Activated CD4-positive, alpha-beta T cell treated with anti-CD3 and anti-CD28 coated beads, Interleukin-2, amount 10 ng/mL, durations not matched to agents 24 days and 14 days (primary cell): ENCODE measurements at places on chromosomes 4 and X. TPM values are rescaled to one million over a fixed set of nuclear protein-coding genes. Genes with fewer than 3 reads are reported as not detected.

DNA sequence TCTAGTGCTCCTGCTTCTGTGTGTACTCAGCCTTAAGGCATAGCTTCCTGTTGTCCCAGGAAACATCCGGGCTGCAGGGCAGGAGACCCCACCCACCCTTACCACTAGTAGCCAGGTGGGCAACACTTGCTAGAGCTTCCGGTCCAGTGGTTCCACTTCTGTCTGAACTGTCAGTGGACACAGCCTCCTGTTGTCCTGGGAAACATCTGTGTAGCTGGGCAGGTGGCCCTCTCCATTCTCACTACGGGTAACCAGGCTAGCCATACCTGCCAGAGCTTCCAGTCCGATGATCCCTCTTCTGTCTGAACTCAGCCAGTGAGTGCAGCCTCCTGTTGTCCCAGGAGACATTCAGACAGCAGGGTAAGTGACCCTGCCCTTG lies 372.2 kb downstream of the INPP4B start:
- no peak overlapping the region for H3K4me3 ChIP-seq
- H3K36me3 ChIP-seq: no peaks in the 10 kb centered on the region
- H3K4me1 ChIP-seq: peaks cover 13% of the 10 kb centered on the region
- DNase-seq: no peak
- no peaks in the 10 kb centered on the region for H3K27me3 ChIP-seq

- H3K27me3 ChIP-seq: no peaks in the 10 kb centered on the region
- H3K4me3 ChIP-seq: no peak overlapping the region
- no peaks in the 10 kb centered on the region for H3K4me1 ChIP-seq
- peaks cover 48% of the 10 kb centered on the region for H3K36me3 ChIP-seq
These were observed 67.8 kb downstream of the ZNF674 start for GRCh38 chrX:46477435-46477834.

Gene POLA1
- total RNA-seq: 41.3 and 42.6 TPM in 2 replicates

DNA sequence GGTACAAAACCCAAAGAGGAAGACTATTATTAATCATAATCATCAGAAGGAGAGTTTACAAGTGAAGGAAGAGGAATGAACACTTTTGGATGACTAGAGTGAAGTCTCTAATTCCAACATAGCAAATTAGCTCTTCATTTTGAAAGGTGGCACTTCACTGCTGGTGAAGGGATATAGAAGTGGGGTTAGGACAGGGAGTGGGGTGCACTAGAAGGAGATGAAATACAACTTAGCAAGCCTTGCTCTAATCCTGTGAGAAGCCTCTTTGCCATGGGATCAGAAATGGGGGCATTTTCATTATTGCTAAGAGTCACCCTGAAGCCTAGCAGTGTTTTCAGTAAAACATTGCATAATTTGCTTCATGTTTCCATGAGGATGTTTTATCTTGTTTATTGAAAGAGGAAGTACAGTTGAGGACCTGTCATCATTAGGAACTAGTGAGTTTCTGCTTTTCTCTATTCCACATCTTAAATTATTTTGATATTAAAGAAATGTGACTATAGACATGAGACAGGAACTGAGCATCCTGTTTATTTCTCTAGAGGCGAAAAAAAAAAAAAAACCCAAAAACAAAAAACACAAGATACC lies 9.3 kb upstream of the GRPR start:
- H3K36me3 ChIP-seq: no peaks in the 10 kb centered on the region
- H3K4me1 ChIP-seq: peaks cover 2% of the 10 kb centered on the region
- no peak for DNase-seq
- no peak overlapping the region for H3K4me3 ChIP-seq

Gene MAD2L1
- 69.2 and 75.3 TPM in 2 replicates for total RNA-seq

Gene NXF2B
- not detected in 2 replicates for total RNA-seq

- H3K27me3 ChIP-seq: no peaks in the 10 kb centered on the region
- no peak for DNase-seq
- no peak overlapping the region for H3K27ac ChIP-seq
- H3K4me3 ChIP-seq: no peak overlapping the region
- no peaks in the 10 kb centered on the region for H3K4me1 ChIP-seq
These were observed 31.3 kb downstream of the IL13RA2 start for GRCh38 chrX:114985967-114986592.

Gene FABP2
- total RNA-seq: not detected in 2 replicates

- H3K4me1 ChIP-seq: peaks cover 2% of the 10 kb centered on the region
- DNase-seq: peak; percentile 37
- no peak overlapping the region for H3K4me3 ChIP-seq
- H3K36me3 ChIP-seq: no peaks in the 10 kb centered on the region
These were observed 8.6 kb downstream of the SHOX start for GRCh38 chrX:639151-639550.

GRCh38 chr4:151628001-151628608 lies 132.7 kb downstream of the GATB start:
- H3K27me3 ChIP-seq: peaks cover 39% of the 10 kb centered on the region
- H3K27ac ChIP-seq: no peak overlapping the region
- peaks cover 3% of the 10 kb centered on the region for H3K4me1 ChIP-seq

GRCh38 chrX:73214426-73215094 lies at the start of gene NAP1L2:
NAP1L2 (minus strand) TSS chrX:73214851; CDS start chrX:73214492, 359 bp downstream.
- no peaks in the 10 kb centered on the region for H3K36me3 ChIP-seq
- peaks cover 11% of the 10 kb centered on the region for H3K4me1 ChIP-seq

DNA sequence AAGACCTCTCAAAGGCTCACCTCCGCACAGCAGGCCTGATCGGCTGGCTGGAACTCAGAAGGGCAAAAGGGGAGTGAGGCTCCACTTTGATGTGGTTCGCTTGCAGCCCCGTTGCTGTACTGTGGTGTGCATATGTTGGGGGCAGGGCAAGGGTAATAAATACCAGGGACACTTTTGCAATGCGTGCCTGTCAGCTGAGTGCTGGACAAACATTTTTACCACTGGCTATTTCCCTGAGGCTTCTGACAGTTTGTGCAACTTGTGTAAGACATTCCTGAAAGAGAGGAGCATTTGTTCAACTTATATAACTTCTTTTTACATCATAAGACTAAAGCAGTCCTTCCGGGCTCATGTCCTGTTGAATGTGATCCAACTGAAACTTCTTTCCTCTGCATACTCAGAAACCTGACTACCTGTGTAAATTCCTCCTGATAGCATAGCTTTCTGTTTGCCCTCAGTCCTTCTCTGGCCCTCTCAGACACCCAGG lies 82.3 kb downstream of the SPRY1 start:
- peaks cover 45% of the 10 kb centered on the region for H3K4me1 ChIP-seq
- no peaks in the 10 kb centered on the region for H3K27me3 ChIP-seq
- peak overlapping the region; percentile 65 for H3K27ac ChIP-seq
- H3K36me3 ChIP-seq: no peaks in the 10 kb centered on the region

GRCh38 chrX:23392195-23392594 lies 57.5 kb downstream of the PTCHD1 start:
- no peak for DNase-seq
- no peaks in the 10 kb centered on the region for H3K36me3 ChIP-seq
- H3K4me1 ChIP-seq: no peaks in the 10 kb centered on the region
- H3K27me3 ChIP-seq: no peaks in the 10 kb centered on the region
- H3K27ac ChIP-seq: no peak overlapping the region

DNA sequence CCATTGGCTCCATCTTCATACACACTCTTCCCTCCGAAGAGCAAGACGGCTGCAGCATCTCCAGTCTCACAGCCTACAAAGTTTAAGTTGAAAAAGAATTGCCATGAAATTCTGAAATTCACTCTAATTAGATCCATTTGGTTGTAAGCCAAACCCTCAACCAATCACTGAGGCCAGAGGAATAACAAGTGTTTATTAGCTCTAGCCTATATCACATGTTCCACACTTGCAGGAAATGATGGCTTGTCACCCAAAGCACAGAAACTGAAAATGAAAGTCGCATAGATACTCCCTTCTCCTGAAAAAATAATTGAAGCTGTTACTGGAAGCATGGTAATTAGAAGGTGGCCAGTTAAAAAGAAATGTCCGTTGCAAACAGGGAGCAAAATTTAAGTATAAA lies 1071.8 kb downstream of the CCSER1 start:
- peaks cover 3% of the 10 kb centered on the region for H3K4me1 ChIP-seq
- DNase-seq: no peak
- H3K36me3 ChIP-seq: no peaks in the 10 kb centered on the region

GRCh38 chrX:68196939-68197791 lies 236.1 kb downstream of the OPHN1 start:
- H3K36me3 ChIP-seq: no peaks in the 10 kb centered on the region
- H3K27ac ChIP-seq: no peak overlapping the region
- no peak overlapping the region for H3K4me3 ChIP-seq
- no peaks in the 10 kb centered on the region for H3K4me1 ChIP-seq
- H3K27me3 ChIP-seq: no peaks in the 10 kb centered on the region

- peaks cover 35% of the 10 kb centered on the region for H3K4me1 ChIP-seq
- peak overlapping the region; percentile 83 for H3K27ac ChIP-seq
- peaks cover 32% of the 10 kb centered on the region for H3K27me3 ChIP-seq
- H3K36me3 ChIP-seq: no peaks in the 10 kb centered on the region
- DNase-seq: peak; percentile 73
These were observed 789 bp downstream of the ARHGAP10 start for GRCh38 chr4:147732518-147733235.

Gene DSPP
- not detected in 2 replicates for total RNA-seq

Gene CPEB2
- 12.4 and 15.0 TPM in 2 replicates for total RNA-seq

Gene PLP1
- total RNA-seq: not detected in 2 replicates

DNA sequence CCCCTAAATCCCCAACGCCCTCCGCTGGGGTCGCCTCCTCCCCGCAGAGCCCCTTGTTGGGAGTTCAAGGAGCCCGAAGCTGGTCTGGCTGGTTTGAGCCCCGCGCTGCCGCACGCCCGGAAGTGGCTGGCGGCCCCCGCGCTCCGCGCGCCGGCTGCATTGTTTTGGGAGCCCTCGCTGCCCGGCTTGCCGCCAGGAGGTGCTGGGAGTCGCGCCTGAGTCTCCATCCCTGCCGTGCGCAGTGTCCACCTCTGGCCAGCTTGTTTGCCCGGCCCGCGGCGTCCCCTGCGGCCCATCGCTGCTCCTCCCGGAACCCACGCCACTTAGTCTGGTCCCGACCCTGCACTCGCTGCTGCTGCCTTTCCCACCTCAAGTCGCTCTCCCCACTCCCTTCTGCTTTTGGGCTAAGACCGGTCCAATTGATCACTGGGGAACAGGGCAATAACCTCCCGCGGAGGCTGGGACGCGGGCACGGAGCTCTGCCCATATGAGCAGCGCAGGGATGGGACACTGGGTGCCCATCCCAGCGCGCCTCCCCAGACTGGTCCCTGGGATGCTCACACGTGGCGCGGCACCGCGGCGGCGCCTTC lies 2.2 kb upstream of the SFRP2 start:
- peak overlapping the region; percentile 74 for H3K4me3 ChIP-seq
- no peaks in the 10 kb centered on the region for H3K36me3 ChIP-seq
- H3K27ac ChIP-seq: no peak overlapping the region
- peaks cover 92% of the 10 kb centered on the region for H3K27me3 ChIP-seq

DNA sequence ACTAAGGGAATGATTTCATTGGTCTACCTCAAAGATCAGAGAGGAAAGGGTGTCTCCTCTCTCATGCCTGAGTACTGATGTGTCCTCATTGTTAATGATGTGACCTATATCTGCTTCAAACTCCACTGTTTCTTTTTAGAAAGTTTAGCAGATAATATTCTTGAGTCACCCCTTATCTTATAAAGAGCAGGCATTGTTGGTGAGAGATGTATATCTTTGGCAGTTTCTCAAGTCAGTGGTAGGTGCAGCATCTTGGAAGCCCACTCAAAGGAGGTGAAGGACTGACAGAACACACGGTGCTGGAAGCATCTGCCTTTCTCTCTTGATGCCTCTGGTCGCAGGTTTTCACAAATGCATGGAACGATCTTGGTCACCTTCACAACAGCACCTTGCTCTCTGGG lies 71.2 kb downstream of the ZNF518B start:
- H3K4me1 ChIP-seq: no peaks in the 10 kb centered on the region
- no peak overlapping the region for H3K27ac ChIP-seq
- DNase-seq: no peak

Gene UBE2D3
- 488 TPM in 2 replicates for total RNA-seq

Gene SYTL5
- not detected in 2 replicates for total RNA-seq

Gene FMR1NB
- not detected in 2 replicates for total RNA-seq

GRCh38 chr4:106694232-106694631 lies 325.7 kb upstream of the GIMD1 start:
- H3K27me3 ChIP-seq: no peaks in the 10 kb centered on the region
- peaks cover 2% of the 10 kb centered on the region for H3K4me1 ChIP-seq
- H3K27ac ChIP-seq: no peak overlapping the region
- H3K4me3 ChIP-seq: no peak overlapping the region
- H3K36me3 ChIP-seq: no peaks in the 10 kb centered on the region

Gene GLRA2
- not detected in 2 replicates for total RNA-seq

DNA sequence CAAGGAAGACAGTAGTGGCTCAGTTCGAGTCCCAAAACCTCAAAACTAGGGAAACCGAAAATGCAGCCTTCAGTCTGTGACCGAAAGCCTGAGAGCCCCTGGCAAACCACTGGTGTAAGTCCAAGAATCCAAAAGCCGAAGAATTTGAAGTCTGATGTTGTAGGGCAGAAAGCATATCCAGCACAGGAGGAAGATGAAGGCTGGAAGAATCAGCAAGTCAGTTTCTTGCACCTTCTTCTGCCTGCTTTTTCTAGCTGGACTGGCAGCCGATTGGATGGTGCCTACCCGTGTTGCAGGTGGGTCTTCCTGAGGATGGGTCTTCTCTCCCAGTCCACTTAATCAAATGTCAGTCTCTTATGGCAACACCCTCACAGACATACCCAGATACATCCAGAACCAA lies 95.0 kb downstream of the STK32B start:
- no peaks in the 10 kb centered on the region for H3K36me3 ChIP-seq
- H3K4me3 ChIP-seq: no peak overlapping the region
- H3K27ac ChIP-seq: no peak overlapping the region
- no peaks in the 10 kb centered on the region for H3K27me3 ChIP-seq
